NCI-H2227 treated with DMSO at 0.1 percent for 48 hours (cell line): ENCODE measurements at places on chromosomes 11 and 22.

- no peak for DNase-seq
Measured at GRCh38 chr22:40432157-40432556, 61.8 kb downstream of the SGSM3 start.

DNA sequence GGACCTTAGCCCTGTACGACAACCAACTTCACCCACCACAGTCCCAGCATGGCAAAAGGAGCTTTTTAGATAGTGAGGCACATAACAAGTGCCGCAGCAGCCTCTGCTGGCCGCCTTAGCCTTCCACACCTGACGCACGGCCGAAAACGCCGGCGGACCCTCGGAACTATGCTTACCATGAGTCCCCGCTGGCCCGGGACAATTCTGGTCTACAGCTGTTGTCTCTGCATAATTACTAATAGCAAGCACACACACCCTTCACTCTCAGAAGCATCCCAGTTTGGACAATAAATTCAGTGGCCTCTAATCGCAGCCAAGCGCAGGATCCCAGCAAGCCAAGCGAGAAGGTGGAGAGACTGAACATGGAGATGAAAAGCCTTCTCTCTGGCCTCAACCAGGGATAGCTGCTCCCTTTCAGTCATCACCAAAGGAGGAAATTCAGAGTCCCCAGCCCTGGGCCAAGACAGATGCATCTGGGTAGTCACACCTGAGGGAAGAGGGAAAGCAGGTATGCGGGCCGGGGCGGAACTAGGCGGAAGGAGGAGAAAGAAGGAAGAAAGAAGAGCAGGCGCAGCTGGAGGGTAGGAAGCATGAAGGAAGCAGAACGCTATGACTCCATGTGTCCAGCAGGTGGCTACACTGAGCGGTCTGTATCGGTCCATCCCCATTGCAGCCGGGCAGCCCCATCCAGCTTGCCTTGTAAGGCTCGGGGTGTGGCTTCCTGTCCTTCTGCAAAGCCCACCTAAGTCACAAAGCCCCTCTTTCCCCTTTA, 40.3 kb downstream of the BUD13 start:
- DNase-seq: peak; percentile 21

GRCh38 chr11:7538031-7538430, 24.2 kb downstream of the PPFIBP2 start:
- no peak for DNase-seq

- DNase-seq: no peak
Measured at GRCh38 chr22:30612789-30613188, 5.8 kb downstream of the TCN2 start.

- DNase-seq: no peak
Measured at GRCh38 chr22:44554411-44554810, 56.4 kb upstream of the RTL6 start.

DNA sequence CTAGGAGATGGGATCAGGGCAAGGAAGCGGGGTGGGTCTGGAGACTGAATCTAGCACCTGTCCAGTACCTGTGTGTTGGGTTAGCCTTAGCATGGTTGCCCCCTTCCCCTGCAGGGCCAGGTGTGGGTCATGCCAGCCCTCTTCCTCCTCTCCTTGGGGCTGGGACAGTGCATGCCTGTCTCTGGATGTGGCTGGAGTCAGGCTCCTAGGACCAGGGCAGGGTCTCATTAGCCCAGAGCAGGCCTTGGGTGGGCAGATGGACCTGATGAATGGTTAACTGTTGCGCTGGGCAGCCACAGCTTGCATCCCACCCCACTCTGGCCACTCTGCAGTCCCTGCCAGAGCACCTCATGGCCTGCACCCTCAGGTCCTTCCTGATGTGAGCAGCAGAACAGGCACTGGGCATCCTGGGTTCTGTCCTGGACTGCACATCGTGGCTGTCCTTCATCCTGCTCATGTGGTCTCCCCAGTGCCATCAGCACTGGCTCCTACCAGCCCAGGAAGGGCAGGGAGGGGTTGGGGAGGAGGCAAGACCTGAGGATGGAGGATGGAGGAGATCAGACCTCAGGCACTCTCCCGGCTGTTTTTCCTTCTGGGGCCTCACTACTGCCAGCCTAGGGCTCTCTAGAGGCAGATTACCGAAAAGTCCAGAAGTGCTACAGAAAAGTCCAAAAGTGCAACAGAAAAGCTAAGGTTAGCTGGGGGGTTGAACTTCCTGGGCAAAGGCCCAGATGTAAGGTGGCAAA, 12.8 kb upstream of the CHRM1 start:
- no peak for DNase-seq

DNA sequence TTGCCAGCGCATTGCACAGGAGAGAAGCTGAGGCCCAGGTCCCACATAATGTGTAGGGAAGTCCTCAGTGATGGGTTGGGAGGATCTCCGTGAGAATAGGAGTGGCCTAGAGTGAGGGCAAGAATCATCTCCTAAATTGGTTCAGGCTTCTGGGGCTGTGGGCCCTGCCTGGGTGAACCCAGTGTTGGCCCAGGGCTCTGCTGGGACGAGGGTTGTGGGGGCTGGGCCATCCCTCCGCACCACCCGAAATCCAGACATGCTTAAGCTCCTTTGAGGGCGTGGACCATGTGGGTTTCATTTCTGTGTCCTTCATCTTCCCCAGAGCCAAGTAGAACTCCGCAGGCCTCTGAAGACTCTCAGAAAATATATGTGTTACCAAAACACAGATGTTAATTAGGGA, 3.7 kb downstream of the MICALL1 start:
- DNase-seq: no peak

DNA sequence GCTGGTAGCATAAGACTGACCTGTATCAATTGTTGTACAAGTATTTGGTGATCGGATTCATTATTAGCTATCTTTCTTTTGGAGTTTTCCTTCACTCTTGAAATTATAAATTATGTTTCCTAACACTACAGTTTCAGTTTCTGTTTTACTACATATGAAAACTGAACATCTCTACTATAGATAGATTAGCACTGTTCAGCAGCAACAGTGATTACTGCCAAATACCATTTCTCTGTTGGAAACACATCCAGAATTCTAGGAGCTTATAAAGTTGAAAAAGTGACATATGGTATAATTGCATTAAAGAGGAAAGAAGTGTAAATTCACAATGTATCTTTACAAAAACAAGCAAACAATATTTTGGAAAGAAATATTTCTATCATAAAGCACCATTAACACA, 118.5 kb upstream of the GRIA4 start:
- no peak for DNase-seq

GRCh38 chr11:47395223-47396048, 13.0 kb upstream of the SLC39A13 start:
- no peak for DNase-seq

- DNase-seq: no peak
Measured at GRCh38 chr11:100774859-100775258, 87.8 kb downstream of the ARHGAP42 start.

GRCh38 chr22:27251563-27251962, 550.0 kb downstream of the MN1 start:
- DNase-seq: no peak

DNA sequence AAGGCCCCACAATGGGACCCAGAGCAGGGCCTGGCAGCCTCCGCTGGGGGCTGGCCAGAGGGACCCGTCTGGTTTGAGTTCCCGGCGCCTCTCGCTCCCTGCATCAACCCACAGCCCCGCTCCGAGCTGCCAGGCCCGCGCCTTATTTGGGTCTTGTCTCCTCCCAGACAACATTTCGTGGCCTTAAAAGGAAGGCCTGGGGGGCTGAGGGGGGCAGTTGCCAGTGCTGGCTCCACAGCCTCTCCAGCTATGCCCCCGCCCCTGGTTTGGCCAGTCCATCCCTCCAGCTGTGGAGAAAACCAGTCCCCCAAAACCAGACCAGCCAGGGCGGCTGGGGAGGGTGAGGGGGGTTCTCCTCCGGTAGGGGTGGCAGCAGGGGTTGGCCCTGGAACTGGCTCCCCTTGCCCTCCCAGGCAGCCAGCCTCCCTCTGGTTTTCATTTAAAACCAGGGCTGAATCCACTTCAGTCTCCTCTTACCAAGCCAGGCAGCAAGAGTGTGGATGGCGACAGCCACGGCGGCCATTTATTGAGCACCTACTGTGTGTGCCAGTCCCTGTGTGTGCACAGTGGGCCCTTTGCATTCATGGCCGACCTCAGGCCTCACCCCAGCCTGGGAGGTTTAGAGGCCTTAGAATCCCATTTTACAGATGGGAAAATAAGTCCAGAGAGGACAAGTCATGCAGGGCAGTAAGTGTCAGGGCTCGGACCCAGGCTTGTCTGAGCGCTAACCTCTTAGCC, 18.6 kb downstream of the EMID1 start:
- DNase-seq: no peak

GRCh38 chr11:90218606-90219005, 4.2 kb downstream of the CHORDC1 start:
- no peak for DNase-seq

- DNase-seq: no peak
Measured at GRCh38 chr22:45584621-45585436, 82.1 kb downstream of the FBLN1 start.

DNA sequence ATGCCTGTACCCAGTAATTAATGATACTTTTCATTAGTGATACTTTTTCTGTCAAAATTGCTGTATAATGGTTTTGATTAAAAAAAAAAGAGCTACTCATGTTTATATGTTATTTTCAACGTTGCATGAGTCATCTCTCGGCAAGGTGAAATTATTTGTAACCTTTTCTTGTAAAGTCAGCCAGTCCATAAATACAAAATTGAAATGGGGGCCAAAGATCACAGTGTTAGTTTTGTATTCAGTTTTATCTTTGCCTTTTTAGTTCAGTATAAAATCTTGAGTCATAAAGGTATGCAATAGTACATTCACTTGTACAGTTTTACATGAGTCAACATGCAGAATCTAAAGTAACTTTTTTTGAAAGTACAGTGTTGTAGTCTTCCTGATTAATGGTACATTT, 4.3 kb downstream of the ARHGEF12 start:
- DNase-seq: no peak

- no peak for DNase-seq
Measured at GRCh38 chr11:58059007-58059350, 28.2 kb downstream of the OR6Q1 start.

- DNase-seq: peak; percentile 74
Measured at GRCh38 chr11:73625696-73626318, 20.6 kb upstream of the PLEKHB1 start.

- no peak for DNase-seq
Measured at GRCh38 chr11:95586661-95587060, 202.9 kb downstream of the FAM76B start.

- DNase-seq: no peak
Measured at GRCh38 chr11:62256281-62256680, 13.7 kb upstream of the SCGB2A2 start.

- no peak for DNase-seq
Measured at GRCh38 chr22:23522623-23523251, 57.4 kb downstream of the IGLL1 start.

- no peak for DNase-seq
Measured at GRCh38 chr11:65316227-65317024, 1.8 kb downstream of the CDC42EP2 start.

DNA sequence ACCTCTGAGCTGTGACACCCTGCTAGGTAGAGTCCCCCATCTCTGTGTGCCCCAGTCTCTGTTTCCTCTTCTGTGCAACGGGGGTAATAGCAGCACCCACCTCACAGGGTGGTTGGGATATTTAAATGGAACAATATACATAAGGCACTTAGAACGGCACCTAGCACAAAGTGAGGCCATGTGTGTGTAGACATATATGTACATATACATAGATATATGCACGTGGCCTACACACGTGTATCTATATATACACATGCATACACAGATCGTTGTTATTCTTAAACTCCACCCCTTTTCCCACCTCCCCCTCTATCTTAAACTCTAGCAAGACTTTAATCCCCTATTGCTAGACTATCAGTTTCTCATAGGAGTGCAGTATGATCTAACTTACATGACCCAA, 2.4 kb downstream of the WNT11 start:
- no peak for DNase-seq
